ENCODE measurements at places on chromosomes 13 and 19.
A peak's percentile ranks its signal among the peaks of the same experiment; 100 is the strongest.

DNA sequence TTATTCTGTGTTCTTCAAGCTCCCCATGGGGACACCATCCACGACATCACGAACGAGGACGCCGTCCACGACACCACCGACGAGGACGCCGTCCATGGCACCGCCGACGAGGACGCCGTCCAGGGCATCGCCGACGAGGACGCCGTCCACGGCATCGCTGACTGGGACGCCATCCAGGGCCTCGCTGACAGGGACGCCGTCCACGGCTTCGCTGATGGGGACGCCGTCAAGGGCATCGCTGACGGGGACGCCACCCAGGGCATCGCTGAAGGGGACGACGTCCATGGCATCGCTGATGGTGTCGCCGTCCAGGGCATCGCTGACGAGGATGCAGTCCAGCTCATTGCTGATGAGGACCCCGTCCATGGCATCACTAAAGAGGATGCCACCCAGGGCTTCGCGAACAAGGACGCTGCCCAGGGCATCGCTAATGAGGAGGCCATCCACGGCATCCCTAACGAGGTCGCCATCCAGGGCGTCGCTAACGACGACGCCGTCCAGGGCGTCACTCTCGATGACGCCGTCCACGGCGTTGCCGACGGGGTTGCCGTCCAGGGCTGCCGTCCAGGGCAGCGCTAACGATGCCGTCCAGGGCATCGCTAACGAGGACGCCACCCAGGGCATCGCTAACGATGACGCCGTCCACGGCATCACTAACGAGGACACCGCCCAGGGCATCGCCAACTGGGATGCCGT, 949.2 kb downstream of the TUBA3C start:
- no peak for DNase-seq

DNA sequence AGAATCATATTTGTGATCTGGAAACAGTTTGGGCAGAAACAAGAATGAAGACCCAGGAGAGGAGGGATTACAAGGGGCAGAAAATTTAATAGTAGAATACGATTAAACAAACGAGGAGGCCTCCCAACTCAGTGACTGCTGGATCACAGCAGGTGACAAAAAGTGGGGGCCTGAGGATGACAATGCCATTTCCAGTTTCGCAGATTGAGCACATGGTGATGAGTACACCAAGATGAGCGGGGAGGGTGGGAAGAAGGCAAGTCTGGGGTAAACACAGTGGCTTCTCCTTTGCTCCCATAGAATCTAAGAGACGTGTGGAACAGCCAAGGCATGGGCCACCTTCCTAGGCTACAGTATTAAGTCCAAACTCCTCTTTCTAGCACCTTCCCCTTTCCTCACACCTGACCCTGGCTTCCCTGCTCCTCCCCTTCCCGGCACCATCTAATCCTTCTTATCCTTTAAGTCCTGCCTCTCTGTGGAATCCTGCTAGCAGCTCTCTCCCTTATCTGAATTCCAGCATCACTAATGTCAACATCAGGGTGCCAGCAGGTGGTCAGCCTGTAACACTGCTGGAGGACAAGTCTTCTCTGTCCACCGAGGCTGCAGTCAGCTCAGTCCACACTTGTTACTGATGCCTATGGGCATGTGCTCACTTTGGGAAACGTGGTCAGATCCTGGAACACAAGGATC, 13.5 kb downstream of the ATP7B start:
- peak; percentile 94 for DNase-seq

GRCh38 chr13:74464670-74465069, 330.5 kb upstream of the KLF12 start:
- DNase-seq = no peak

DNA sequence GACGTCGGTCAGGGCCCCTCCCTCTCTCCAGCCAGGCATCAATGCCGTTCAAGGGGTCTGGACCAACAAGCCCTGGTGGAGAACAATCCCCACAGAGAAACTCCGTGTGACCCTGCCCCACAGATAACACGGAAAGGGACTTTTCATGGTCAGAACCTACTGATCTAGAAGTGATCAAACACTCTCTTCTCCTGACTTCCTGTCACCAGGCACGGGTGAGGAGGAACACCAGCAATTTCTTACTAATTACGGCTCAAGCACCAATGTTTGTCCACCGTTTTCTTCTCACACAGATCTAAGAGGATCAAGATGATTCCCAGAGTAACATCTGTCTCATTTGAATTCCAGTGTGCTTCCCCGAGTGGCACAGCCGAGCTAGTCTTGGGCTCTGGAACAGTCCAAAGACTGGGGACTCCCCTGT, 11.8 kb downstream of the RASA3 start:
- DNase-seq = peak; percentile 91

DNA sequence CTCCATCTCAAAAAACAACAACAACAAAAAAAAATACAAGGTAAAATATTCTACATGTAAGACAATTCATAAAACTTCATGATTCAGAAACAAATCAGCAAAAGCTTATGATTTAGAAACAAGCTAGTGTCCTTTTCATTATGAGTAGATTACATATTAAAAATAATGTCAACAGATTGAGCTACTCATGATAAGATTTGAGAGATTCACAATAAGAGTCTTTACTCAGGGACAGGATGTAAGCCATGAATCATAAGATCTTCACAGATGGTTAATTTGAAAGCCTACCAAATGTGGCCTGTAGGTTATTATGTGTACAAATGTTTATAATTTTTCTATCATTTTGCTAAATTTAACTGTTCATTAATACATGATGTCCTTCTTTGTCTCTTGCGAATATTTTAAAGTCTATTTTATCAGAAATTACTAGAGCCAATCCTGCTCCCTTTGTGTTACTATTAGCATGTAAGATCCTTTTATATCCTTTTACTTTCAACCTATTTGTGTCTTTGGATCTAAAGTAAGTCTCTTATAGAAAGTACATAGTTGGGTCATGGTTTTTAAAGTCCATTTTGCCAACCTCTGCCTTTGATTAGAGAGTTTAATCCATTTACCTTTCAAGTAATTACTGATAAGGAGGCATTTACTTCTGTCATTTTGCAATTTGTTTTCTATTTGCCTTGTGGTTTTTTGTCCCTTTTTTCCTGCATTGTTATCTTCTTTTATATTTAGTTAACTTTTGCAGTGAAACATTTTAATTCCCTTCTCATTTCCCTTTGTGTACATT, 68.3 kb upstream of the RXFP2 start:
- no peak for DNase-seq

GRCh38 chr19:8571006-8571411, 6.2 kb downstream of the MYO1F start:
- no peak for DNase-seq

DNA sequence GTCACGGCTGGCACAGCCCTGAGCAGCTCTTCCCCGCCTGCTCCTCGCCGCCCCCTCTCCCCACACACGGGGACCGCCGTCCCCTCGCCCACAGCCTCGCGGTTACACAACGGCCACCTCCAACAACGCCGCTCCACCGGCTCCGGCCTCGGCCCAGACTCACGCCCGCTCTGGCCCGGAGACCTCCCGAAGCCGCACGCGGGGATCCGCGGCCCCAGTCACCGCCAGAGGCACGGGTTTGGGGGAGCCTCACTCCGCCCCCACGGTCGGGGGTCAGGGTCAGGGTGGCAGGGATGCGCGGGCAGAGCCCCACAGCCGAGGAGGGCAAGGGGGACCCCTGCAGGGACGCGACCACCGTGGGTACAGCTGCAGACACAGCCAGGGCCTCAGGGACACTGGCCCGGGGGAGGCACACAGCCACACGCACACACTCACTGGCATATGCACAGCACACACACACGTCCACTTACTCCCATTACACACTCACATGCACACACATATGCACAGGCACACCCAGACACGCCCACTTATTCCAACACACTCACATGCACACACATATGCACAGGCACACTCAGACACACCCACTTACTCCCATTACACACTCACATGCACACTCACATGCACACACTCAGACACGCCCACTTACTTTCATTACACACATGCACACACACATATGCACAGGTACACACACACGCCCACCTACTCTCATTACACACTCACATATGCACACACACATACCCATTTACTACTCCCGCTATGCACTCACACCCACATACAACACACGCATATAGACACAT, 1.6 kb downstream of the TTYH1 start:
- no peak for DNase-seq

- peak; percentile 66 for DNase-seq
These were observed 6.9 kb downstream of the S1PR5 start for GRCh38 chr19:10510301-10510802.

DNA sequence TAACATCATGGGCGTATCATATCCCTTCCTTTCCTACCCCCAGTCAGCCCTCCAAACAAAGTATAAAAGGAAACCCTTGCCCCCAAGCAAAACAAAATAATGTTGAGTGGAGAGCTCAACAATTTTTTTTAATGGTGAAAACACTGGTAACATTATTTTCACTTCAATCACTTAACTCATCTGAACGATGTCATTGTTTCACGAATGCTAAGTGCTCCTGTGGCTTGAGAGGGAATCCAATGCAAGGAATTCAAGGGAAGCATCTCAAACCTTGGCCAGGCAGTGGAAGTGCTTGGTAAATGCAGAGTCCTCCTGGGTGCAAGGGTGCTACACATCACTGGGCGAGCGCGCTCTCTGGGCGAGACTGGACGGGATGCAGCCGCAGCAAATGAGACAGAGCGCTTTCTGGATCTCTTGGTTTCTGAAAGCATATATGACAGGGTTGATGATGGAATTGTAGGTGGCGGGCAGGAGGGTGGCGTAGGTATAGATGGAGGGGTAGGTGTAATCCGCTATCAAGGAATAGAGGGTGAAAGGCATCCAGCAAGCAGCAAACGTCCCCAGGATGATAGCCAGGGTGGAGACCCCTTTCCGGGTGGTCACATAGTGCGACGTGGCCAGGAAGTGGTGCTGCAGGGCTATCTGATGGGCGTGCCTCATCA, 2.0 kb downstream of the GPR12 start:
- no peak for DNase-seq

DNA sequence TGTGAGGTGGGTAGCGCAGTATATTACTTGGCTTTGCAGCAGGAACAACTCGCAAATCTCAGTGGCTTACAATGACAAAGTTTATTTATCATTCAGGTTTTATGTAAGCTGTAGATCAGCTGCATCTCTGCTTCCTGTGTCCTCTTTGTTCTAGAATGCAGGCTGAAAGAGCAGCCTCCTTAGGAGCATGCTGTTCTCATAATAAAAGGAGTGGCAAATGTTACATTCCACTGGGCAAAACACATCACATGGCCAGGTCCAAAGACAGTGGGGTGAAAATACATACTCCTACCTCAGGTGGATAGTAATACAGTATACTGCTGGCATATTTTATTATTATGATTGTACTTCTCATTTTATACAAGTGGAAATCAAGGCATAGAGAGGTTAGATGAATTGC, 1.2 kb upstream of the CSNK1A1L start:
- DNase-seq = no peak

DNA sequence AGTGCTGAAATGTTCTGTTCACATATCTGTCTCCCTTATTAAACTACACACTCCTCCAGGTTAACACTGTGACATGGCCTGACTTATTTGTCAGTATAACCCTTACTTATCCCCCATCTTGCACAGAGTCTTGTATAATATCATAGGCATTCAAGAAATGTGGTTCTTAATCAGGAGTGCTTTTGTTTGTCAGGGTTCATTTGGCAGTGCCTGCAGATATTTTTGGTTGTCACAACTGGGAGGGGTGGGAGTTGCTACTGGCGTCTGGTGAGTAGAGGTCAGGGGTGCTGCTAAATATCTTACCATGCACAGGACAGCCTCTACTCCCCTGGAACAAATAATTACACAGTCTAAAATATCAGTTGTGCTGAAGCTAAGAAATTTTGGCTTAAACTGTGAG, 20.4 kb upstream of the OBI1 start:
- DNase-seq = no peak

GRCh38 chr13:82096256-82096655, 1755.3 kb upstream of the SPRY2 start:
- no peak for DNase-seq

DNA sequence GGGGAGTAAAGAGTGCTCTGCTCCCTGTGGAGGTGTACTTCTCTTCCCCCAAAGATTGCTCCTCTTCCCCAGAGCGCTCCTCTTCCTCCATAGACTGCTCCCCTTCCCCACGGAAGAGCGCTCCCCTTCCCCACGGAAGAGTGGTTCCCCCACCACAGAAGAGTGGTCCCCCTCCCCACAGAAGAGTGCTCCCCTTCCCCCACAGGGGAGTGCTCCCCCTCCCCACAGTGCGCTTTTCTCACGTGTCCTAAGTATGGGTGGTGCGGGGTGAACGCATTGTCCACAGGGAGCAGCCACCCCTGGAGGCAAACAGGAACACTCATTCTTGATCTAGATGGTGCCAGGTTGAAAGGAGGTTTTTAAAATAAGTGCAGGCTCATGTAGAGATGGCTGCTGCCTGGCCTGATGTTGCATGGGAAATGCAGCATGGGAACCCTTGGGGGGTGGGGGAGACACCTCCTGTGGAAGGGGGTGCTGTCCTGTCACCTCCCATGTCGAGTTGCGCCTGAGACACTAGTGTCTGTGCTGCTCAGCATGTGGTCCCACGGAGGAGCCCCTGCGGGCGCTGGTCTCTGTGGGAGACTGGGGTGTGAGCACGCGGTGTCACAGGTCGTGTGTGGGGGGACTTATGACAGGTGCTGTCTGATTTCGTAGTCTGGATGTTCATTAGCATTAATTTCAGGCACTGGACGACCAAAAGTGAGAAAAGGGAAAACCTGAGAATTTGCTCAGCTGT, 52.2 kb downstream of the ATP11A start:
- no peak for DNase-seq

DNA sequence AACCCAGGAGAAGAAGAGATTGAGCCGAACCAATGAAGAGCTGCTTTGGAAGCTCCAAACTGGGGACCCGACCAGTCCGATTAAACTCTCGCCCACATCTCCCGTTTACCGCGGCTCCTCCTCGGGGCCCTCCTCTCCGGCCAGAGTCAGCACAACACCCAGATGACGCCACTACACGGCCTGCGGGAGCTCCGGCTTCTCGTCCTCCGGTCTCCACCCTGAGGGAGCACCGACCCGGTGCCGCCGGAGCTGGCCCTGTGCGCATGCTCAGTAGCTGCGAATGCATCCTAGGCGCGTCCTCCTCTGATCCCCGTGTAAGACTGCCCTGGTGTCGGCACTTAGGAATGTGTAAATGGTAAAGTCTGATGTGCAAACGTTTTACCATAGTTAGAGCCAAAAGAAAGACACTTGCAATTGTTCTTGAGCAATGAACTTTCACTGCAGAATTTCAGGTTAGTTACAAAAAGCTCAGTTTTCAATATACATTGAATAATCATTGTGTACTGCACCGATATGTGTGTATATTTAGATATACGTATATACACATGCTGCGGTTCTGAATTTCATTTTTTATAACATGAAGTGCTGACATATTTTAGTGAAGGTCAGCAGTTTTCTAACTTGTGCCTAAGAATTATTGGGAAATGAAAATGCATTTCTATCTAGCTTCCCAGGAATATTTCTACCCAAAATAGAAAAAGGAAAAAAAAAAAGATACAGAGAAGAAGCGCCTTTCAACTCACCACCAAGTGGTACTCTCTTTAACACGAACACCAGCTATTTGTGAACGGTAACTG, 92.2 kb downstream of the SLC7A1 start:
- no peak for DNase-seq

DNA sequence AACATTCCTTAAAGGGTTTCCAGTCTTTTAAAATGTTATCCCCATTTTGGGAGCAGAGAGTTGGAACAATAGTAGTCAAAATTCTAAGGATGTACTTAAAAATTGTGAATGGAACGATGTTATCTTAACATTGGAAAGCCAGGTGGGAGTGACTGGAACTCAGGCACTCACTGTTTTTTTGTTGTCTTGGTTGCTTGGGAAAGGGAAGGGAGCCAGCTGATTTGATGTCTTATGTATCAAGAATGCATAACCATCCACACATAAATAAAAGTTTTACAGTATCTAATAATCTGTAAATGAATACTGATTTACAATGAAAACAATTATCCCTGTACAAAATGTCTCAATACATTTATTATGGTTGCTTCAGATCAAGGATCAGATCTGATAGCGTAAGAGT, 88.7 kb downstream of the SLC10A2 start:
- no peak for DNase-seq
